ENCODE measurements at places on chromosomes 6 and 20.

- no peak for DNase-seq
Measured at GRCh38 chr20:16553684-16554083, 19.6 kb downstream of the KIF16B start.

GRCh38 chr6:21537637-21538036 is 55.9 kb upstream of the SOX4 start:
- no peak for DNase-seq

DNA sequence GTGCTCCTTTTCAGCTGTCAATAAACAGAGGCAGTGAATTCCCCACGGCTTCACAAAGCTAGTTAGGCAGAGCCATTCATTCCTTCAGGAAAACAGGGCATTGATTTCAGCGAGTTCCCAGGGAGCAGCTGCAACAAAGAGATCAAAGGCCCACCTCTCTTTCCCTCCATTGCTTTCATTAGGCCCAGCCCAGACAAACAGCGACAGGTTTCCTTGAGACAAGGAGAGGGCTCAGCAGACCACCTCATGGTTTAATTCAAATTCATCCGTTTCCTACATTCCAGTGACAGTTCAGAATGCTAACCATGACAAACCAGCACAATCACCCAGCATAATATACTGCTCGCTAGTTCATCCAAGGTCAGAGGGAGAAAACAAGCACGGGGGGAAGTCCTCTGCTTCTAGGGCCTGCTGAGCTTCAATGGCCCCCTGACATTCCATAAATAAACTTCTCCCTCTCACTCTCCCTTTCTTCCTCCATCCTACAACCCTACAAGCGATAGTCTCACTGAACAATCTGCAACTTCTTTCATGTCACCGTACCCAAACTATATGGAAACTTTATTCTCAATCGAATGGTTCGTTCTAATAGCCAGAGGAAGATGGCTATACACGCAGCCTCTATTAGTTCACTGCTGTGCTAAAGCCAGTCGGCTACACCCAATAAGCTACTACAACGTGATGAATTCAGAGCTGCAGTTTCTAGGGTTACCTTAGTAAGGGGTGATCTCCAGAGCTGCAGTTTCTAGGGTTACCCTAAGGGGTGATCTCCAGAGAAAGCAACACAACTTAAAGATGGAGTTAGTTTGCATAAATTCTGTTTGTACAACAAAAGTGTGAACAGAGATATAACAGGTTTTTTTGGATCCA is 34.7 kb downstream of the PLAGL1 start:
- DNase-seq, result no peak

- DNase-seq, result no peak
Measured at GRCh38 chr20:53202777-53203176, 230.6 kb downstream of the TSHZ2 start.

DNA sequence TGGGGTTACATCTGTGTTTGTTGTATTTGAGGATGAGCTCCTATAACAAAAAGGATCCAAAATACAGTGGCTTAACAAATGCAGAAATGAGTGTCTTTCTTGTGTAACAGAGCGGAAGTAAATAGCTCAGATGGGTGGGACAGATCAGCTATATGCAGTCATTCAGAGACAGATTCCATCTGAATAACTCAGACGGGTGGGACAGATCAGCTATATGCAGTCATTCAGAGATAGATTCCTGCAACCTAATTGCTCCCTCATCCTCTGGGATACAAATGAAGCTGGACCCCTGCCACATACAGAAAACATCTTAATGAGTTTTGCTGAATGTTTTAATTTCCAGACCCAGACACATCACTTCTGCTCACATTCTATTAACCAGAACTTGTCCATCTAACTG is 332.3 kb downstream of the BCKDHB start:
- no peak for DNase-seq

- DNase-seq, result peak; percentile 69
Measured at GRCh38 chr20:36644032-36644705, 1.8 kb downstream of the SLA2 start.

- DNase-seq, result no peak
Measured at GRCh38 chr6:31190488-31190887, 20.0 kb upstream of the POU5F1 start.

DNA sequence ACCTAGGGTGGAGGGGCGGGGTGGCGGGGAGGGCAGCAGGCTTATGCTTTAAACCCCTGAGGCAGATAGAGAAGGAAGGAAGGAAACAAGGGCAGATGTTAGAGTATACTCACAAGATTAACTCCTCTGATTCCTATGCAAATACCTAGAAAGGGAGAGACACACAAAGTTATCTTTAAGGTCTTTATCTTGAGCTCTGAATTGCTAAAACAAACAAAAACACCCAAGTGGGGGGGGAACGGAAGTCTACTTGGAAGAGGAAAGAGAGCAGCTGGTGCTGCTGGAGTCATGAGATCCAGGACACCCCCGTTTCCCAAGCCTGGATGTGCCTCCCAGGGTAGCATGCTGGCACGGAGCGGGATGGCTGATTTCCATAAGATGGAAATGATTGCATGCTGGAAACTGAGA is 43.4 kb downstream of the PLAGL1 start:
- DNase-seq, result no peak

DNA sequence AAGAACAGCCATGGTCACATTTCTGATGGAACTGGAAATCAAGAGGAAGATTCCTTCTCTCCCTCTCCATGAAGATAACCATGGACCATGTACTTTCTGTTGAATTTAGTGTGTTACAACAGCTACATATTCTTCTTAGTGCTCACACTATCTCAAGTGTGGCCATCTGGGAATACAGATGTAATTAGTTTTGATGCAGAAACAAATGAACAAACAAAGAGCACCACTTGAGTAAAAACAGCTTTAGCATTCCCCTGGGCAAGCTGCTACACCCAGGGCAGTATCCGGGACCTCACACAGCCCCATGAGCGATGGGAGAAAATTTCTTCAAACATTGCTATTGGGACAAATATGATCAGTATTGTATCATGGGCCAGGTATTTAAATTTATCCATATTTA is 75.2 kb downstream of the RAMACL start:
- no peak for DNase-seq

DNA sequence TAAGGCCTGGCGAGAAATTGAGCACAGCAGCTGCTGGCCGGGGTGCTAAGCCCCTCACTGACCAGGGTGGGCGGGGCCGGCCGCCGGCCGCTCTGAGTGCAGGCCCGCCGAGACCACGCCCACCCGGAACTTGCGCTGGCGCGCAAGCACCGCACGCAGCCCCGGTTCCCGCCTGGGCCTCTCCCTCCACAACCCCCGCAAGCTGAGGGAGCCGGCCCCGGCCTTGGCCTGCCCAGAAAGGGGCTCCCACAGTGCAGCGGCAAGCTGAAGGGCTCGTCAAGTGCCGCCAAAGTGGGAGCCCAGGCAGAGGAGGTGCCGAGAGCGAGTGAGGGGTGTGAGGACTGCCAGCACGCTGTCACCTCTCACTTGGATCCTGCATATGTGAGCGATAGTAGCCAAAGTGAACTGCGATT is 251.2 kb downstream of the GJA1 start:
- no peak for DNase-seq

DNA sequence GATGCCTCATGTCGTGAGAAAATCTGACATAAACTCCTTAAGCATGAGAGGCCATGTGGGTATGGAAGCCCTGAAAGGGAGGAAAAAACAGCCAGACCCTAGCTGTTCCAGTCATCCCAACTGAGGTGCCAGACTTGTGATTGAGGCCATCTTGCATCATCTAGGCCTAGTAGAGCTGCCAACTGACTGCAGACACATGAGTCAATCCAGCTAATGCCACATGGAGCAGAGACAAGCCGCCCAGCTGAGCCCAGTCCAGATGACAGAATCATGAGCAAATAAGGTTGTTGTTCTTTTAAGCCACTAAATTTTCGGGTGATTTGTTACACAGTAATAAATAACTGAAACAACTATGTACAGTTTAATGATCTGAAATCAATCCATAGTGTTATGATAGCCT is 680.9 kb downstream of the MAFB start:
- DNase-seq, result no peak

DNA sequence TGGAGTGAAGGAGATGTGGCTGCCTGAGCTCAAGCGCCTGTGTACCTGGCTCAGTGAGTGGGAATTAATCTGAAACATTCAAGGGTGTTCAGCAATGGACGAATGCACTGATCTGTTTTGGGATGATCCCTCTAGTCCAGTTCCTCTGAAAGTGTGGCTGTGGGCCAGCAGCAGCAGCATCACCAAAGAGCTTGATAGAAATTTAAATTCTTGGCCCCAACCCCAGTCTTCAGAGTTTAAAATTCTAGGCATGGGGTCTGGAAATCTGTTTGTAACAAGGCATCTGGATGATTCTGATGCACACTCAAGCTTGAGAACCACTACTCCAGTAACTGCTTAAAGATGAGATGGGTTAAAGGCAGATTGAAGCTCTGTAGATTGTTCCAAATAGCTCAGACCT is 59.2 kb downstream of the STMND1 start:
- DNase-seq, result no peak

- no peak for DNase-seq
Measured at GRCh38 chr20:50674138-50674825, 17.1 kb downstream of the RIPOR3 start.

- DNase-seq, result no peak
Measured at GRCh38 chr6:33166811-33167210, 25.5 kb downstream of the COL11A2 start.

DNA sequence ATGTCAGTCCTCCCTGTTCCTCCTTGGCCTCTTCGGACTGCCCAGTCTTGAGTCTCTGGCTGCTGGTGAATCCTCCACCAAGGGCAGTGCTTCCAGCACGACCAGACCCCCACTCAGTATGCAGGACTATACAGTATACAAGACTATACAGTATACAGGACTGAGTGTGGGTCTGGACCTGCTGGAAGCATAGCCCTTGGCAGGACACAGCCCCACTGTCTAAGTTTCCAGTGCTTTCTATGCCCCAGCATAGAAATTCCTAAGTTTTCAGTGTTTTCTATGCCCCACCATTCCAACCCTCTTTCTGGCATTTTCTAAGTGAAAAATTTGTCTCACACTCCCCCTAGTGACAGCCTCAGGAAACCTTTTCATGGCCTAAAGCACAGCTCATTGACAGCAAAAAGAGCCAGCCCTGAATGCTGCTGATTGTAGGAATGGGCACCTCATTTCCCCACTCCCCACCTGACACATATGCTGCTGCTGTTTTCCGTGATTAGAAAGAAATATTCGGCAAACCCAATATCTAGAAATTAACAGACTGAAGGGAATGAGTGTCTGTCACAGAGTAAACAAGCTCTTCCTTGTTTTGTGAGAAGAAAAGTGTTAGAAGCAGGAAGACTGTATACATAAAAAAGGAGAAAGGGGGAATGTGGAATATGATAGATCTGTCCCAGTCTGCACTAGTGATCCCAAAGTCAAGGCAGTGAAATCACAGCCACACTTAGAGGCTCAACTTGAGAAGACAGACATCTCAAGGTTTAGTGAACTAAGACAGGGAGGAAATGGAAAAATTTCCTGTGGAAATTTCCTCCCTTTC is 206.9 kb downstream of the IBTK start:
- DNase-seq, result no peak

DNA sequence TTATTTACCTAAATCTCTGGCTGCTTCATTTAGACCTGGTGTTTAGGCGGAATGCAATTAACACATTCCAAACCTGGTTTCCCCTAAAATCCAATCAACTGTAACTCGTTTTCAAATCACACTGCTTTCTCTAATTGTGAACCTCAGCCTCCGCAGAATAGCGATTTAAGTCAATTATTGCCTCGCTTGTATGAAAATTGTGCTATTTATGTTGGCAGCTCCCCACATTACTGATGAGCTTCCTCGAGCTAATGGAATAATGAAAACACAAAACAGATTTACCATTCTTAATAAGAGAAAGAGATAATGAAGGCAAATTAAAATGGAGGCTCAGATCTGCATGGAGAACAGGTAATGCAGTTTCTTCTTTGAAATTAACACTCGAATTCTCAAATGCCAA is 67.9 kb downstream of the SLC2A10 start:
- no peak for DNase-seq

DNA sequence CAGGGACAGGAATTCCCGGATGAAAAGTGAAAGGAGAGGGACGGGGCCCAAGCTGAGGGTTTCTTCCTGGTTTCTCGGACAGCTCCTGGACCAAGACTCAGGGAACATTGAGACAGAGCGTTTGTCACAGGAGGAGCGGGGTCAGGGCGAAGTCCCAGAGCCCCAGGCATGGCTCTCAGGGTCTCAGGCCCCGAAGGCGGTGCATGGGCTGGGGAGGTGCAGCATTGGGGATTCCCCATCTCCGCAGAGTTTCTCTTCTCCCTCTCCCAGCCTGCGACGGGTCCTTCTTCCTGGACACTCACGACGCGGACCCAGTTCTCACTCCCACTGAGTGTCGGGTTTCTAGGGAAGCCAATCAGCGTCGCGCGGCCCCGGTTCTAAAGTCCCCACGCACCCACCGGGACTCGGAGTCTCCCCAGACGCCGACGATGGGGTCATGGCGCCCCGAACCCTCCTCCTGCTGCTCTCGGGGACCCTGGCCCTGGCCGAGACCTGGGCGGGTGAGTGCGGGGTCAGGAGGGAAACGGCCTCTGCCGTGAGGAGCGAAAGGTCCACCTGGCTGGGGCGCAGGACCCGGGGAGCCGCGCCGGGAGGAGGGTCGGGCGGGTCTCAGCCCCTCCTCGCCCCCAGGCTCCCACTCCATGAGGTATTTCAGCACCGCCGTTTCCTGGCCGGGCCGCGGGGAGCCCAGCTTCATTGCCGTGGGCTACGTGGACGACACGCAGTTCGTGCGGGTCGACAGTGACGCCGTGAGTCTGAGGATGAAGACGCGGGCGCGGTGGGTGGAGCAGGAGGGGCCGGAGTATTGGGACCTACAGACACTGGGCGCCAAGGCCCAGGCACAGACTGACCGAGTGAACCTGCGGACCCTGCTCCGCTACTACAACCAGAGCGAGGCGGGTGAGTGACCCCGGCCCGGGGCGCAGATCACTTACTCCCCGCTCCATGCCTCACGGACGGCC is 54.6 kb upstream of the POLR1H start:
- DNase-seq, result no peak

DNA sequence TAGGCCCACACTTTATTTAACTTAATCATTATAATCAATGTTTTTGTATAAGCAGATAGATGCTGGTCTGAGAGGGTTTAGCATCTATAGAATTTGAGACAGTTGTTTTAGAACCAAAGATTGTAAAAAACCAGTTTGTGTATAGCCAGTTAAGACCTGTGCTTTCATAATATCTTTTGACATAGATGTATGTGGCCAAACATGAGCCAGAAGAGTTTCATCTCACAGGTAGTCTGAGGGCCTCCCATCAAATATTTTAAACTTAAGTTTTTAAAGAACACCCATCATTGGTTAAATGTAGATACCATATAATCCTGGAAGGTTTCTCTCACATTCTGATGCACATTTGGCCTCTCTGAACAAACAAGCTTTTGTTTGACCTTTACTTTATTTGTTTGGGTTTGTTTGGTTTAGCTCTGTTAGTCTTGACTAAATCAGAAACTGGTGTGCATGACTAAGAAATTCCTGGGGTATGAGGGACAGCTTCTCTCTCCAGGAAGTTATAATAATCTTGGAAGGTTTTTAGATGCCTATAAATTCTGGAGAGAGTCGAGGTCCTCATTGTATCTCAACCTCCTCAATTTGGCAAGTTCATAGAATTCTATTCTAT is 58.0 kb upstream of the TMEM200A start:
- DNase-seq, result no peak

GRCh38 chr6:104940893-104941728 is 15.8 kb upstream of the LIN28B start:
- peak; percentile 34 for DNase-seq
